ENCODE measurements at places on chromosomes 6 and 20.

GRCh38 chr20:33925867-33926266 is 67.8 kb upstream of the RALY start:
- DNase-seq: no peak

DNA sequence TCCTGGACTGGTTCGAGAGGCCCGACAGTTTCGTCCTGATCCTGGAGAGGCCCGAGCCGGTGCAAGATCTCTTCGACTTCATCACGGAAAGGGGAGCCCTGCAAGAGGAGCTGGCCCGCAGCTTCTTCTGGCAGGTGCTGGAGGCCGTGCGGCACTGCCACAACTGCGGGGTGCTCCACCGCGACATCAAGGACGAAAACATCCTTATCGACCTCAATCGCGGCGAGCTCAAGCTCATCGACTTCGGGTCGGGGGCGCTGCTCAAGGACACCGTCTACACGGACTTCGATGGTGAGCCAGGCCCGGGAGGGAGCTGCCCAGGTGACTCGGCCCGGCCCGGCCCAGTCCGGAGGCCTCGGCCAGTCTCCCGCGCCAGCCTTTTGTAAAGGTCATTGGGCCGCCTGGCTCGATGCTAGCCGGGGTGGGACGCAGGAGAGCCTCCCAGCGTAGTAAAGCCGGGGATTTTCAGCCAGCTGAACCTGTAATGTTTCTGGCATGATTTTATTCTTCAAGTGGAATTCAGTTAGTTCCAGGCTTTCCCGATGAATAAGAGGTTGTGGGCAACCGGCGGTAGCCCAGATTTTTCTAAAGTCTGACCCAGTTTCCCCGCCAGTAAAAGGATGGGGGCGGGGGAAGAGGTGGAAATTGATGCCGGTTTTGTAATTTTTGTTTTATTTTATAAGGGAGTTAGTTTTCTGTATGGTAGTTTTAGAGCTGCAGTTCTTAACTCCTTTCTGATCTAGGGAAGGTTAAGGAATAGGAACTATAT is 1.4 kb downstream of the PIM1 start:
- no peak for DNase-seq

GRCh38 chr6:89585154-89585553 is 53.4 kb downstream of the LYRM2 start:
- DNase-seq: no peak

GRCh38 chr6:165231581-165232561 is 77.5 kb downstream of the C6orf118 start:
- DNase-seq: no peak

GRCh38 chr20:48649104-48649626 is 178.6 kb downstream of the PREX1 start:
- no peak for DNase-seq

DNA sequence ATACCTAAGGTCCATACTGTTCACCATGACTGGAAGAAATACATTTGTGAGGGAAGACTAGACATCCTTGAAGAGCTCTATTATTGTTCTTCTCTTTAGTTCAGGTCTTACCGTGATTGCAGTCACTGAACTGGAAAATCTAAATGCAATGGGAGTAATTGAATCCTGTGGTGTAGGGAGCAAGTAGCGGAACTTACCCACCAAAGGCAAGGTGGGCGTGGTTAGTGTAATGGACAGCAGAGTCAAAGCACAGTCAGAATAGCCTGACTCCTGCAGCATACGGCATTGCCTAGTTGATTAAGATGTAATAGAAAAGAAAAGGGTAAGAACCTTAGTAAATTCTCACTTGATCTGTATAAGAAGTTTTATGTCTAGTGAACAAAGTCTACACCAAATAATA is 679.7 kb upstream of the EPHA7 start:
- no peak for DNase-seq

DNA sequence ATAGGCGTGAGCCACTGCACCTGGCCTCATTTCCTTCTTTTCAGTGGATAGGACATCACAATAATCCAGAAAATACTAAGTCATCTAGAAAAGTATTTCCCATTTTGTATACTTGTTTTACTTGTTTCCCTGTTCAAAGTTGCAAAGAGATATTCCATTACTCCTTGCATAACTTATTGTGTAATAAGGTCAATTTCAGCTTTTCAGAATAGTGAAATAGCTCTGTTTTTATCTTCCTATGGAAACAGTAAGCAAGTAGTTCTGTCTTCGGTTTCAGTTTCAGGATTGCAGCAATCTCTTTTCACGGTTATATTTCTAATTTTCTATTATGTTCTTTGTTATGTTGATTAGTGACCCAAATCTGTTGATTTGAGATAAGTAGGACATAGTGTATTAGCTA is 6.0 kb downstream of the STX11 start:
- no peak for DNase-seq

GRCh38 chr6:105452376-105452775 is 49.5 kb upstream of the PREP start:
- DNase-seq: no peak

DNA sequence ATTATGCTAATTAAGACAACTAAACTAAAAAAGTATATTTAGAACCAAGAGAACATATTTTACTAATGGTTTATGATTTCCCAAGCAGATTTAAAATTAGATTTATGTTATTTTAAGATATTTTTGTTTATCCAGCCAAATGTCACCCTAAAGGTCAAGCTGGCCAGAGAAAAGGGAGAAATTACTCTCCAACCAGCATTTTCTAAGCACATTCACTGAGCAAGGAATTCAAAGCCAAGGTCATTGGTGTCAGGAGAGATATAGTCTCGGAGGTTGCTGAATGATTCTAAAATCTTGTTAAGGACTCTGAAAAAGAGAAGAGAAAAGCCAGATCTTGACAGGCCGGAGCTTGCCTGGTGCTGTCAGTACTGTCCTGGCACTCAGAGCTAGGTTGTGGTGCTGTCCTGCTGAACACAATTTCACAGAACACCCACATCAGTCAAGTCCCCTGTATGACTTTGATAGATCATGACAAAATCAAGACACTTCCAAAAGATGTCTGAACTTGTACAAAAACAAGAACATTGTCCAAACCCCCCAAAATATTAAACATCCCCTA is 222.3 kb upstream of the SMLR1 start:
- DNase-seq: no peak

DNA sequence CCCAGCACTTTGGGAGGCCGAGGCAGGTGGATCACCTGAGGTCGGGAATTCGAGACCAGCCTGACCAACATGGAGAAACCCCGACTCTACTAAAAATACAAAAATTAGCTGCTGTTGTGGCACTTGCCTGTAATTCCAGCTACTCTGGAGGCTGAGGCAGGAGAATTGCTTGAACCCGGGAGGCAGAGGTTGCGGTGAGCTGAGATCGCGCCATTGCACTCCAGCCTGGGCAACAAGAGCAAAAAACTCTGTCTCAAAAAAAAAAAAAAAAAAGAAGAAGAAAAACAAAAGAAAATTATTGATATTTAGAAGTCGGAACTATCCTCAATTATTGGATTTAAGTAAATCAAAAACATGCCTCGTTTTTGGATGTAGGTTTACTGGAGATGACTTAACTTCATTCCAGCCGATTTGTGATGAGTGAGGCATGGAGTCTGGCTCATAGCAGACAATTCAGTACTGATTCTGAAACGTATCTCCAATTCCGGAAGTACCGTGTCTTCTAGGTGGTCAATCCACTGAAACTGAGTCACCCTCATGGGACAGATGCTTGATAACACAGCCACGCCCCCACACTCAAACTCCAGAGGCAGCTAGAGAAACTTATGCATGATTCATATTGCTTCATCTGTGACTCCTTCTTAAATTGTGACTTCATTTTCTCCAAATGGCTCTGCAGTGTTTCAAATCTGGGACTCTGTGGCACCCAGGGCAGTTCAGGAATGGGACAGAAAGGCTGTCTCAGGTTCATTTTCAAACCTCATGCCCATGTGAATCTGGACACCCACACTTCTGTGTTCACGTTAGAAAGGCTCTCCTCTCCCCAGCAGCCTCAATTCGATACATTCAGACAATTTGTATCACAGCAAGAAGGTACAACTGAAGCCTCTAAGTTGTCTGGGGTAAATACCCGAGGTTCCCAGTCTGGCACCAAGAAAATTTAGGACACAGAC is 110.4 kb upstream of the ARMC2 start:
- no peak for DNase-seq

DNA sequence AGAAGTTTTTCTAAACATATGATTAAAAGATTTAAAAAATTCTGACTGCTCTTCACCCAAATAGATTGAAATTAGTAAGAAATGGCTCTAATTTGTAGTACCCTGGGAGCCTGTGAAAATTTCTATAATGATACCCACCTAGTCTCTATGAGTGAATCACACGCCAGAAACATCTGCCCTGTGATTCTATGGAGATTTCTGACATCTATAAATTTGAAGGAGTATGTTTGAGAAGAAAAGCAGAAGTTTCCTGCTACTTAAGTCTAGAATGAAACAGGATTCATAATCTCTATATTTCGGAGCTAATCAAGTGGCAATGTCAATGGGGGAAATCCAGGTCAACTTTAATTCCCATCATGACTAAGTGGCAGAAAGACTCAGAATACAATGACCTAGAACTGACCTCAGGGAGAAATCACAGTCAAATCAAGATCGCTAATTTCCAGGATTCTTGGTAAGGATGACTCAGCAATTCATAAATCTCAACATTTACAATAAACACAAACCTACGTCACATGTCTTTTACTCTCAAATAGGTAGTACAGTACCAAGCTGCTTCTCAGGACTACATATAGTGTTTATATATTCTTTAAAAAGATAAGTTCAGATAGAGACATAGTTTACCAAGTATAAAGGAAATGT is 186.2 kb upstream of the TNFAIP3 start:
- DNase-seq: no peak

DNA sequence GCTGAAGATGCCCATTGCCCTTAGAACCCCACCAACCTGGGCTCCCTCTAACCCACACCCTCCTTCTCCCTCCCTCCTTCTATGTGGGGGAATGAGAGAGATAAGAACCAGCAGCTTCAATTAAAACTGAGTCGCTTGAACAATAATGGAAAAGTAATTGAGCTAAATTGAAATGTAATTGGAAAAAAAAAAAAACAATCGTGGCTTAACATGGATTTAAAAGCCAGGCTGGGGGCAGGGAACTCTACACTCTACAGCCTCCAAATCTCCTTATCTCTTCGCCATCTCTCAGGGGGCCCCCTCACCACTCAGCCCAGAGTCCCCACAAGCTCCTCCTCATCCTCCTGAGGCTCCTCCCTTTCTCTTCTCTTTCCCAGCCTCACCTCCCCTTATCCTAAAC is 83.2 kb downstream of the MDGA1 start:
- no peak for DNase-seq

GRCh38 chr6:118859517-118860064 is 34.4 kb upstream of the ASF1A start:
- DNase-seq: no peak

DNA sequence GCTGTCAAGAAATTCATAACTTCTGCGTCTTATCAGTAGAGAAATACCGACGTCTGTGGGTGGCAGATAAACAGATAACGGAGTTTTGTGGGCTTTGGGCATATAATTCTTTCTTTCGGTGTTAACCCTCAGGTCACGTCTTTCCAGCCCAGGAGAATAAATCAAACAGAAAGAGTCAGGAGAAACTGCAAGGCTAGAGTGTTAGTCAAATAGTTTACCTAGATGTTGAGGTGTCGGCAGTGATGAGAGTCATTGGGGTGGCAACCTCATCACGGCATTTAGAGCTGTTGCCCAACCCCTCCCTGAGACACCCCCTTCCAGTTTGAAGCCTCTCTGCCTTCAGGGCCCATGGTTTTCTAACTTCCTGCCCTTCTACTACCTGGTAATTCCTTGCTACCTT is 49.5 kb downstream of the ADTRP start:
- no peak for DNase-seq

GRCh38 chr6:116783852-116784251 is 18.3 kb upstream of the FAM162B start:
- no peak for DNase-seq

DNA sequence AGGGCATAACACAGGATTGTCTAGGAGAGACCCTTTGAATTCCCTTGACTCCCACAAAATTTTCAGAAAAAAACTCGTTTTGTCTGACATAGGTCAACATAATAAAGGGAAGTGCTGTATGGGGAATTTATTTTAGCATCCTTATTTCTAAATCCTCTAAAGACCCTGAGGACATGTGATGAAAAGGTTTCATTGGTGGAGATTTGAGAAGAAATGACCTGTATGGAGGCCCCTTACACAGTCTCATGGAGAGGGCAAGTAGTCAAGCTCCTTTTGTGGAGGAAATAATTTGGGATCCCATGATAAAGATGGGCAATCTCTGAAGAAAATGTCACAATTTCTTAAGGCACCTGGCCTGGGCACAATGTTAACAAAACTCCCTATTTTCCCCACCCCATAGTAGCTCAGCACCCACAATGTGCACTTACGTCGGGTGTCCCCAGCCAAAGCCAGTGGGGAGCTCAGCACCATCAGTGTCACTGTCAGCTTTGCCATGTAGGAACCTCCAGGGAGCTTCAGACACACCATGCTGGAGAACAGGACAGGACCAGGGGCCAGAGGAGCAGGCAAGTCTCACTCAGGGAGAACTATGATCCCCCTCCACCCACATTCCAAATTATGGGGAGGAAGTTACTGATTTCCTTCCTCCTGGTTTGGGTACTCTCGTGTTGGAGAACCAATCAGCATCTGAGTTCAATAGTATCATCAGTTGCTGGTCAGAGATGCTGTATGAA is at the start of gene HLA-DRB5:
Gene HLA-DRB5 (minus strand): TSS at position 591 of the 734 bp plus-strand sequence. CDS start 63 bp downstream, at position 528.
- no peak for DNase-seq

GRCh38 chr6:3653528-3654070 is 97.9 kb downstream of the PXDC1 start:
- DNase-seq: no peak

DNA sequence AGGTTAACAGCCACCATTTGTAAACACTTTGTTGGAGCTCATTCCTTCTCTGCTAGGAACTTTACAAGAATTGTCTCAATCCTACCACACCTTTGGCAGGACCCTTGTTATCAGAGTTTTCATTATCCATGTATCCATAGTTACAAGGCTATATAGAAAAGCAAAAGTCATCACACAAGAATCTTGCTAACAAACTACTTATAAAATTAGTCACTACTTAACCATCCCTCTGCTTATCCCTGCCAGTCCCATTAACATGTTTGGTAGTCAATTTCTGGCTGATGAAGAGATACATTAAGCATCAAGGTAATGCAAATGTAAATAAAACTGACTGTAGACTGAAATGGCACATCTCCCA is 10.4 kb downstream of the ZSWIM3 start:
- no peak for DNase-seq

DNA sequence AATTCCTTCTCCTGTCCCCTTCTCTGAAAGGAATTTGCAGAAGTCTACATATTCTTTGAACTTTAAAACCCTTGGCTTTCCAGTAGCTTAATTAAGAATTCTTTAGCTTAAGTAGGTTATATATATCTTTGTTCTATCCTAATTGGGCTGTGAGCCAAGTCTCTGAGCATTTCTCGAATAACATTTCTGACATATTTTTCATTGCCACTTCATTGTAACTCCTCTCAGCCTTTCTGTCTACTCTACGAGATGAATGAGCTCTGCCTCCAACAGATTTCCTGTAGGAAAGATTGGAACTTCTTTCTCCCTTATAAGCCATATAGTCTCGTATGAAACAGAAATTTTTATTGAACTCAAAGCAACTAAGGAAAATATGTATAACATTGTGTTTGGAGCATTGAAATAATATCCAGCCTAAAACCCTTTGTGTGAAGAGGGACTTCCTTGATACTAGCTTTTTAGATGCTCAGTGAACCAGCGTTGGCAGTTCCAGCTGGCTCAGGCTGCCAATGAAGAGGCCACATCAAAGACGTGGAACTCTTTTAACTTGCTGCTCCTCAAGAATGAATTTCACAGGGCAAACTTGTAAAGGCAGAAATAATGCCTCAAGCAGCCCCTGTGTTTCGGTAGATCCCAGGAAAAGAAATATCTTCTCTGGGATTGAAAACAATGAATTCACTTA is 87.7 kb upstream of the NOX3 start:
- no peak for DNase-seq

Measured in GM18507 (cell line).